Dorsolateral prefrontal cortex (tissue), 122 donors: ENCODE measurements at places on chromosomes 3 and 15. TPM values are rescaled to one million over a fixed set of nuclear protein-coding genes. Genes with fewer than 3 reads are reported as not detected.
A peak's percentile ranks its signal among the peaks of the same experiment; 100 is the strongest.

- DNase-seq = no peak
These were observed 230.8 kb upstream of the GPR149 start for GRCh38 chr3:154660811-154661210.

Gene HYPK
- total RNA-seq = 15.1 TPM

DNA sequence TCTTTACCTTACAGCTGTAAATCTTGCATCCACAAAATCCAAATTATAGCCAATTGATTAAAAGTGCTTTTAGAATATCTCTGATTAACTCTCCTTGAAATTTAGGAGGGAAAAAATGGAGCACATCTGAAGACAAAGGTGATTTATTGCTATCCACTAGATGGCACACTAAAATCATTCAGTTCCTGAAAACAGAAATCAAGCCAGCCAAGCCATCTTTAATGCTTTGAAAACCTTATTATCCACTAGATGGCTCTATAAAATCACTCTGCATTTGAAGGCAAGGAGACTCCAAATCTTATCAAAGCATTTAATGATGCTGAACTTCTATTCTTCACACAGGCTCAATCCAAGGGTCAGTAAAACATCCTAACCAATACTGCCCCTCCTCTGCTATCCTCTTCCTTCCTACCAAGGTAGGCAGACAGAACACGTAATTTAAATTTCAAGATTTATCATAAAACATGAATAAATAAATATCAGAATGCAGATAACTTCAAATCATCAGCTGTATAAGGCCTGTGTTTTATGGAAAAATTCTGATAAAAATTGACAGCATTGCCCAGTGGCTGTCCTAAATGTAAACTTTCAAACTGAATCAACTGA lies 48.4 kb downstream of the GOLIM4 start:
- DNase-seq = no peak

DNA sequence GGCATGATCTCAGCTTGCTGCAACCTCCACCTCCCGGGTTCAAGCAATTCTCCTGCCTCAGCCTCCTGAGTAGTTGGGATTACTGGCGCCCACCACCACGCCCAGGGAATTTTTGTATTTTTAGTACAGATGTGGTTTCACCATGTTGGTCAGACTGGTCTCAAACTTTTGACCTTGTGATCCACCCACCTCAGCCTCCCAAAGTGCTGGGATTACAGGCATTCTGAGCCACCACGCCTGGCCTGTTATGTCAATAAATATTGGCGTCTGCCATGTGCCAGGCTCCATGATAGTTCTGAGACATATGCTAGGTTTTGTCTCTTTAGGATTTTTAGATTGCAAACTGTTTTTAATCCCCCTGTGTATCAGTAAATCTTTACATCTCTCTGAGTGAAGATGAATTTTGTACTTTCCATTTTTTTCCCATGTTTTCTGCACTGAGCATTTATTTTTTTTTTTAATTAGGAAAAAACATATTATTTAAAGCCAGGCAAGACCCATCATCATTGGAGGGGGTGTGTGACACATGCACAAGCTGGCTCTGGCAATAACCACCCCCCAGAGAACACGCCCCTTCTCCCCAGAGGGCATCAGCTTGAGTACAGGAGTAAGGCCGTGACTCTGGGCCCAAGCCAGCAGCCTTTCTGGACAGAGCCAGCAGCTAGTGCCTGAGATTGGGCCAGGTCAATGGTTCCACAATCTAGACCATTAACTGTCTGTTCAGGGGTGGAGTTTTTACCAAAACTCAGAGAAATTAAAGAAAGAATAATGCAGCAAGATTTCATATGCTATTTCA lies 51.0 kb upstream of the ATP1B3 start:
- no peak for DNase-seq

DNA sequence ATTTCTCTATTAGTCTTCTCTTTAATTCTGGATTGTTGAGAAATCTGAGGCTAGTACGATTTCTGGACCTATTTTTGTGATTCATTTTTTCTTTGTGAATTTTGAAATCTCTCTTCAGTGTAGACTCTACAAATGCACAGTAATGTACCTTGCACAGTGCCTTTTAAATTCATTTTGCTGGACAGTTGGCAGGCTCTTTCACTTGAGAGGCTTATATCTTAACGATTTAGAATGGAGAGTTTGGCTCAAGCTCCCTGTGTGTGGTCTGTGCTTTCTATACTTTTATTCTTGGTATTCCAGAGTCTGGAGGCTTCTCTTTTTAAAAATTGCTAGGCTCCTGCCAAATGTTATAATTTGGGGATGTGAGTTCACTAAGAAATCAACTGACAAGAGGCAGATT lies 8.8 kb downstream of the CRYBG3 start:
- no peak for DNase-seq

DNA sequence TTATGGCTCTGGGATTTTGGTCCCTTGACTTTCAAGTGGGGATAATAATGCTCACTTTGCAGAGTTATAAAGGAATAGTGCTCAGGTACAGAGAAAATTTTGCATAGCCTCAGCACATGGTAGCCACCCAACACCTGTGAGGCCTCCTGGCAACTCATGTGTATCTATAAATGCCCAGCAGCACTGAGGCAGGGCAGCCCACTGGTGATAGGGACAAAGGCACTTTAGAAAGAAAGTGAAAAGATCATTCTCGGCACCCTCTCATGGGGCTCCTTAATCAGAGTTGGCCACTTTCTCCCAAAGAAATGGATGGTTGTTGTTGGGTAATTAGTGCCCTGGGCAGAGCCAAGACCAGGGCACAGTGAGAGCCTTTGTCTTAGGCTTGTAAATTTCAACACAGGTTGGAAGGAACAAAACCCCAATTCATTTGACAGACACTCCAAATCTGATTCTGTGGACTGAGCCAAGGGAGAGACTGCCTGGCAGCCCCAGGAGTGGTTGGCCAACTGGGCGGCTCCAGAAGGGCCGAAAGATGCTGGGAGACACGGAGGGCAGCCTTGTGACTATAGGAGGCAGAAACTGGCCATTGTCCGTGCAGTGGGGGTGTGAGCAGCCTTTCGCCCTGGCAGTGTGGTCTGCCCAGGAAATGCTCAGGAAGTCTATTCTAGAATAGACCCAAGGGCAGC lies 213.2 kb upstream of the RGMA start:
- peak; percentile 70 for DNase-seq

Gene FRMD5
- 19.7 TPM for total RNA-seq

DNA sequence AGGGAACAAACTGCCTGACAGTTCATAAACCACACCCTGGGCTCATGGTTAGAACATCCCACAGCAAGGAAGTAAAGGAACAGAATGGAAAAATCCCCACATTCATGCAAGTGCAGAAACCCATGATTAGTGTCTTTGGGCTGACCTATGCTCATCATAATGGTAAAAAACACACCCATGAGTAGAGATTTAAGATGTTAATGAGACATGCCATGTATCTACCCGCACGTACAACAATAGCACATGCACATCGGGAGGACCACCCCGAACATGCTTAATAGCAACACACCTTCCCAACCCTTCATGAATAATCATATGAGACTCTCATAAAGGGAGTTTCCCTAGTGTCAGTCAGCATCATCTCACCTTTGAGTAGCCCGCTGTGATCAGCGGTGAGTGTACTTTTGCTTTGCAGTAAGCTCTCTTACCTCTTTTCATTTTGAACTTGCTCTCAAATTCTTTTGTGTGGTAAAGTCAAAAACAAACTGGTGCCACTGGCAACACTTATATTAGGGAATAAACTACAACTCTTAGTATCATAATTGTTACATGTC lies 23.2 kb downstream of the ZBED2 start:
- DNase-seq = no peak

DNA sequence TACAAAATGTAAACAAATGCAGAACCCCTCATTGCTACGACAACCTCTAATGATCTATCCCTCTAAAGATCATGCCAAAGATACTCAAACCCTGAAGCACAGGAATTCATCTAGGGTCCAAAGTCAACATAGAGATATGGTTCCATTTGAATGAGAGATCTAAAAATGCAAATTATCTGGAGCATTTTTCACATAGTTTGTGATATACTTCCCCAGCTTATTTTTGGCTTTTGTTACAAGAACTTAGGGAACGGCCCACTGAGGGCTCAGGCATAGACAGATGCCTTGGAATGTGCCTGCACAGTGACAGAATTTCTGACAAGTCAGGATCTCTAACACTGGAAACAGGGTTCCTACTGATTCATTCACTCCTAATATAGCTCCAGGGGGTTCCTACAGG lies 258.9 kb upstream of the THBS1 start:
- no peak for DNase-seq

Gene CKMT1B
- 109 TPM for total RNA-seq

GRCh38 chr3:47380026-47380600 lies 708 bp upstream of the PTPN23 start:
- DNase-seq = no peak

DNA sequence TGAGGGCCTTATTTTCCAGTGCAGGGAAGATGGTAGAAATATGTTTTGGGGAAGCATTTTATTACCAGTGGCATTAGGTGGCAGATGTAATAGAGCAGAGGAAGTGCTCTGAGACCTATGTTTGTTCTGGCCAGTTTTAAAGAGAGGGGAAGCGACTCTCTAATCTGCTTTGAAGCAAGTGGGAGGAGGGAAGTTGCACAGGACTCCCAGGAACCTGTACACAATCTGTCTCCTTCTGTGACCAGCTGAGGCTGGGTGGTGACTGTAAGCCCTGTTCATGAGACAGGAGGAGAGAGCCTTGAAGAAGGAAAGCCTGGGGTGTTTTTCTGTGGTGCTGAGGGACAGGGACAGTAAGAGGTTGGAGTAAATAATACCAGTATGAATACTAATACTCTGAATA lies 60.5 kb downstream of the LPP start:
- DNase-seq = no peak

Gene USP50
- 3.5 TPM for total RNA-seq

Gene GALNT15
- 102 TPM for total RNA-seq

- no peak for DNase-seq
These were observed 32.0 kb downstream of the LSAMP start for GRCh38 chr3:116413319-116413718.

DNA sequence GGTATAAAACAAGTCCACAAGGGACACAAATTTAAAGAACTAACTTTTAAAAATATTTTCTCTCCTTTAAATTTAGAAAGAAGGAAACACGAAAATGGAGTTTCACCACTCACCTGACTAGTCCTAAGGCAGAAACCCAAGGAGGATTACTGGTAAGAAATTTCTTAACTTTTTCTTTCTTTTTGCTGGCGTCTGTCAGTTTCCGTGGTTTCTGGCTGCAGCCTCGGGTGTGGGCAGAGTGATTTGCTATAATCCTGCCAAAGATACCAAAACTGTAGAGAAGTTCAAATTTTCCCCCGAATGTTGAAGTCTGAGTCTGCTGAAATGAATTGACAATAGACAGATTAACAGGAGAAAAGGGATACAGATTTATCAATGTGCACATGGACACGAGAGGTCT lies 843.6 kb upstream of the ALCAM start:
- no peak for DNase-seq

DNA sequence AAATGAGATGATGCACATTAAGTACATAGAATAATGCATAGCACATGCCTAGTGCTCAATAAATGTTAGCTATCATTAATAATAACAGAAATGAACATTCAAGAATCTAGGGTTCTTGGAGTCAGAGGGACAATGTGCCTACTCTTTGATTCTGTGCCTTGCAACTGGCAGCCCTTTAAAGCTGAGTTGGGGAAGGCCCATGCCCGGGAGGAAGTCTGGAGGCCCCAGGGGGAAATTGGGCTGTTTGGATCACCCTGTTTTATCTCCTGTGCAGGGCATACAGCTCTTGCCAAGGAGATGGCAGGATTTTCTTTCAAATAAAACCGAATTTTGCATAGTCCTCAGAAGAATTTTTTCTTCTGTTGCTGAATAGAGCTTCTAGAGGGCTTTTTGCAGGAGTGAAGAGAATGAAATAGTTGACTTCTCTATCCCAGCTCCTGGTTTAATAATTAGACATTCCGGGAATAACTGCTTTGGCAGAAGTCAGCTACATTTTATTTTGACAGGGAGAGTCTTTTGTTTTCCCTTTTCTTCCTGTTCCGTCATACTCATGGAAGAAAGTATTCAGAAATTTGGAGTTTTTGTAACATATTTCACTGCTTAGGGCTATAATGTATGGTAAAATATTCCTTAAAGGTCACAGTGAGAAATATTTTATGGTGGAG lies 18.0 kb upstream of the KCNAB1 start:
- DNase-seq = no peak

DNA sequence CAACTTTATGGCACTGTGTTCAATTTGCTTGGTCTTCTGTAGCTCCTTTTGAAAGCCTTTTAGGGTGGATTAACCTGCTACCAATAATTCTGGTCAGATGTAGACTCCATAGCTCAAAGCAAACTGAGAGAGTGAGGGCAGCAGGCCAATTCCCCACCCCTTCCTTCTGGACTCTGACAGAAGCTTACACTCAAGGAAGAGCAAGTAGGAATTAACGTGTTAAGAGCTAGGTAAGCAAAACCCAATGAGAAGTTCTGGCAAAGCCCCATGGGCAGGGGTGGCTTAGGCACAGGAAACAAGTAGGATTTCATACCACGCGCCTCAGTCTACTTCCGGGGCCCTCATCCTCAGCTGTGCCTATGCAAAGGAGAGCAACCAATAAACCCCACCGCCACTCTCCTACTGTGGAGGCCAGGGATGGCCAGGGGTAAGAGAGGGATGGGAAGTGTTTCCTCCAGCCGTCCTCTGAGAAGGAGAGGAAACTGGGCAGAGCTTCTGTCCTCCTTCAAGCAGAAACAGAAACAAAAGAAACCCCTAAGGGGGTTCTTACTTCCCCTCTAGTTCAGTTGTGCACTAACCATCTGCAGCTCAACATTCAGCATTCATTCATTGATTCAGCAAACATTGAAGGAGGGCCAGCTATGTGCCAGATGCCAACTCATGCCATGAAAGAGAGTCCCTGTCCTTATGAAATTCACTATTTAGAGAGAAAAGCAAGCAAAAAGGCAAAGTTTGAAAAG lies 12.6 kb downstream of the CCR5 start:
- no peak for DNase-seq

DNA sequence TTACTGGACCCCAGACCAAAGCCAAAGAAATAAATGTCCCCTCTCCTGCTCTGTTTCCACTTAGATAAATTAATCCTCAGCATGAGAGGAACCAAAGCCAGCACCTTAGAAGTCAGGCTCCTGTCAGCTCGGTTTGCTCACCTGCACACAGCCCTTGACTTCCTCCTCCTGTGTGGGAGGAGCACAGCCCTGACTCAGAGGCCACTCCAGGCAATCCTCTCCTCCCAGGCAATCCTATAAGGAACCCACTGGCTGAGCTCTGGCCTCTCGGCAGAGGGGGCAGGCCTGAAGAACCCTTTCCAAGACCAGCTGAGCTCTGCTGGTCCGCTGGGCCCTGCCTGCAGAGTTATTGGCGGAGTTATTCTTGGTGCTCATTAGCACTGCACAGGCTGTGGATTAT lies 30.8 kb downstream of the LIPC start:
- DNase-seq = no peak

- no peak for DNase-seq
These were observed 1435.2 kb upstream of the CADM2 start for GRCh38 chr3:83523470-83524073.

GRCh38 chr3:181363231-181363630 lies 348.5 kb upstream of the SOX2 start:
- DNase-seq = no peak

Gene DAZL
- not detected for total RNA-seq

DNA sequence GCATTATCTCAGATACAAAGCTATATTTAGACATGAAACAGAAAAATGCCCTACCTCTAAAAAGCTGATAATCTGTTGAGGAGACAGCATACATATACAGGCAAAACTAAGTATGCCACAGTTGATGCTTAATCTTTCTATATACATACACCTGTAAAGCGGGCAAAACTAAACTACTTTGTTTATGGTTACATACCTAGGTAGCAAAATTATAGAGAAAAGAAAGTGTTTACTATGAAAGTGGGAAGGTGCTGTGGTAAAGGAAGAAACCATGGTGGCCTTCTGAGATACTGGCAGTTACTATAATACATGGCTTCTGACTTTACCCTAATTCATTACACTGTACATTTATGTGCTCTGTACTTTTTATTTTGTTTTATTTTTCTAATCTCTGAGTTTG lies 36.0 kb upstream of the NR1I2 start:
- DNase-seq = no peak

Gene CHP1
- 93.3 TPM for total RNA-seq
